Stimulated activated naive CD8-positive, alpha-beta T cell treated with anti-CD3 and anti-CD28 coated beads, Interleukin-15, amount 100 ng/mL, for 72 hours (primary cell): ENCODE measurements at places on chromosomes 11 and 22.

DNA sequence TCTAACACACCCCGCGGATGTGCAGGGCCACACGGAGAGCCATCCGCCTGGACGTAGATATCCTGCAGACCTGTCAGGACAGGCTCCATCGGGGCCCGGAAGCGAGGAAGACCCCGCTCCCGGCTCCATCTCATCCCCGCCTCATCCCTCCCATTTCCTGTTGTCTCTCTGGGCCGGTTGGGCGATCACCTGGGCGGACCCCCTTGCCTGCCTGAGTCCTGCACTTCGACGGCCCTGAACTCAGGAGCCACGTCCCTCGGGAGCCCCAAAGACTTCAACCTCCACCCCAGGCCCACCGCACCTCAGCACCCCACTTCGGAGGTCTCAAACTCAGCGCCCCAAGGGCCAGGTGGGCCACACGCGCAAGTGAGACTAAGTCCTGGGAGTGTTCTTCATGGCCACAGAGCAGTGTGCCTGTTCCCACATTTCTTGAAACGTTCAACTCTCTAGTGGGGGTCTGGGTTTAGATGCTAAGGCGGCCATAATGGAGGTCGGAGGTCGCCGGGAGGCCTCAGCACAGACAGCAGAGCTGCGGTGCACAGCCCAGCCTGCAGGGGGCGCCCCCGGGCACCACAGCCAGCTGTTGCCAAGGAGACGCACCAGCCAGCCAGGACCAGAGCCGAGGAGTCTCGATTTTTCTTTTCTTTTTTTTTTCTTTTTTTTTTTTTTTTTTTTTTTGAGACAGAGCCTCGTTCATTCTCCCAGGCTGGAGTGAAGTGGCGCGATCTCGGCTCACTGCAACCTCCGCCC lies 26.0 kb upstream of the FADD start:
- DNase-seq, result peak; percentile 46

DNA sequence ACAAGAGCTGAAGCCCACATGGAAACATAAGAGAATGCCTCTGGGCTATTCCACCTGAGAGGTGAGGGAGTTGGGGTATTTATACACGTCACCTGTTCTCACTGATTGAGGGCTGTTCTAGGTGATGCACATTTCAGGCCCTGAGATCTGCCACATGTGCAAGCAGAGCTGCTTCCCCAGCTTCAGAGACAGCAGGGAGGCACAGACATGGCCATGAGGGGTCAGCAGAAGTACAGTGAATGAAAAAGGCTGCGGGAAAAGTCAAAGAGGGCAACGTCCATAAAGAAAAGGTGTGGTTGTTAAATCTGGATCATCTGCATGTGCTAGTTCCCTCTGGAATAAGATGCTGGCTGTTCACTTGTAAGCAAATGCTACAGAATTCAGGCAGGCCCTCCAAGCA lies 75.4 kb downstream of the GAB4 start:
- no peak for DNase-seq

GRCh38 chr11:107785401-107785800 lies 73.2 kb downstream of the SLC35F2 start:
- peak; percentile 18 for DNase-seq

DNA sequence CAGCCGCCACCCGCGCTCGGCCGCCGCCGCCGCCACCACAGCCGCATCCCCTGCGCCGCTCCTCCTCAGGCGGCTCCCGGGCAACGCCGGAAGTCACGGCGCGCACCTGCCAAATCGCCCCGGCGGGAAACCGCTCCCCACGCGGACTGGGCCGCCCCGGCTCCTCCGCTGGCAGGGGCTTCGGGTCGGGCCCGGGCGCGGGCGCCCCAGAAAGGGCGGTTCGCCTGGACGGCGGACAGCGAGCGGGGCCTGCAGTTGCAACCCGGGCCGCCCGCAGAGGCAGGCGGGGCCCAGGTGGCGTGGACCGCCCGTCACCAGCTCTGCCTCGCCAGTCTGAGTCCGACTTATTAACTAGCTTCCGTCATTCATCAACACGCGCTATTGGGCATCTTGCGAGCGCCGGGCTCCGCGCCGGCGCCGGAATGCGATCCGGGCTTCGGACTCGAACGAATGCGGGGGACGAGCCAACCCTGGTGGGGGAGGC lies at the start of gene HIRA:
Gene HIRA, minus strand, starts transcription at position 85 of the 484 bp plus-strand sequence. CDS start 257 bp downstream, outside the sequence.
- peak; percentile 93 for DNase-seq

- DNase-seq, result no peak
These were observed 66.5 kb downstream of the FAM168A start for GRCh38 chr11:73531386-73531785.

DNA sequence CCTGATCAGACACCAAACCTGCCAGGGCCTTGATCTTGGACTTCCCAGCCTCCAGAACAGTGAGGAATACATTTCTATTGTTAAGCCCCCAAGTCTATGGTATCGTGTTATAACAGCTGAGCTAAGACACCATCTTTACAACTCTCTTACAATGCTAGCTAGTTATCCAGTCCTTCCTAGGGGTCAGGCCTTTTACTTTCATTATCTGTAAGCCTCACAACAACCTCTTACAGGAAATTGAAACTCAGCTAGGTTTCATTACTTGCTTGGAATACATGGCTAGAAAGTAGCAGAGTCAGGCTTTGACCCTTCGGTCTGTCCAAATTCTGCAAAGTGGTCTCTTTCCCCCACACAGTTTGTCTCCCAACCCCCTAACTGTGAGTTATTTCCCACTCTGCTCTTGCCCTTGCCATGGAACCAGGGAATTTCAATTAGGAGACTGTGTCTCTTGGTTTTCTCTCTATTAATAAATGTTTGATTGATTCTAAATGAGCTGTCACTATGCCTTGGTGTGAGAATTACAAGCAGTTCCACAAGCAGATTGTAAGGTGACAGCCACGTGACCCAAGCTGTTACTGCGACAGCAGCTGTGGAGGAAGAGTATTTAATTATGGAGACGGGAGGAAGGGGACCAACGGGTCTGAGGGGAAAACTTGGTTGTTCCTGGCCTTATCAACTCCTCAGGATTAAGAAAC lies 38.4 kb upstream of the CLMP start:
- DNase-seq, result no peak

DNA sequence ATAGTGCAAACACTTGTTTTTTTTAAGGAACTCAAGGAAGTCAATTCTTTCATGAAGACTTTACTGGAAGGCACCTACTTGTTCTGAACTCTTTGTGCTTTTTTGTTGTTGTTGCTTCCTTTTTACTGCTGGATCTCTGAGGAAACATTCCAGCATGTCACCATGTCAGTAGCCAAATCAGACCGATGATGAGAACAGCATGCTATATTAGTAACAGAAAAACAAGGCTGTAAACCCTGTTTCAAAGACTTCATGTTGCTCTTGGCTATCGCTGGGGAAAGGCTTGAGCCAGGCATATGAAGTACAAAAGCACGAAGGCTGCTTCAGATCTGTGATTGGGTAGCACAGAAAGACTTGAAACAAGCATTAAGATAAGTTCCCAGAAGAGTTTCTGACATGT lies 125.6 kb upstream of the SLC5A12 start:
- DNase-seq, result no peak

- DNase-seq, result peak; percentile 30
These were observed 8.6 kb upstream of the GTSE1 start for GRCh38 chr22:46287873-46288751.

DNA sequence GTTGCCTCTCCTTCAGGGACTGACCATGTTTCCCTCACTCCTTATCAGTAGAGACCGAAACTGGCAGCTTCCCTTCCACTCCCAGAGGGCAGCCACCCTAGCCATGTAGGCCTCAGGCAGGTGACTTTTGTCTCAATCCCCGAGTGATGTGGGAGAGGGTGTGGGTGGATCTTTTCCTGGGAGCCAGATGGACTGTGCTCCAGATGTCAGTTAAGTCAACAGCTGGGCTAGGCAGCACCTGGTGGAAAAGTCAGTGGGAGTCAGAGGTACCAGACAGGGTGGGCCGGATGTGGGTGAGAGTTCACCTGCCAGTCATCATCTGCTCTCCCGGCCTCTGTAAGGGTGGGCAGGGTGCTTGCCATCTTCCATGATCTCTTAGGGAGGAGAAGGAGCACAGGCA lies 1.9 kb downstream of the BANF1 start:
- DNase-seq, result no peak

DNA sequence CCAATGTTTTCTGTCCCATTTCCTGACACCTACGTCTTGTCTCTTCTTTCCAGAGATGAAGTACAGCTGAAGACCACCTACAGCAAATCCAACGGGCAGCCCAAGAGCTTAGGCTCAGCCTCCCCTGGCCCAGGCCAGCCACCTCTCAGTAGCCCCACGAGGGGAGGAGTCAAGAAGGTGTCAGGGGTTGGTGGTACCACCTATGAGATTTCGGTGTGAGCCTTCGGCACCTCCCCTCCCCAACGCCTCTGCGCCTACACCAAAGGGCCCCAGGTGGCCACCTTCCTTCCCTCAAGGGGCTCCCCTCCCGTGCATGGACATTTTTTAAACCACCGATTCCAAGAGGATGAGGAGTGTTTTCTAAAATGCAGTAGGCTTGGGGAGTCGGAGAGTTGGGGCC lies 12.2 kb downstream of the MED19 start:
- no peak for DNase-seq

DNA sequence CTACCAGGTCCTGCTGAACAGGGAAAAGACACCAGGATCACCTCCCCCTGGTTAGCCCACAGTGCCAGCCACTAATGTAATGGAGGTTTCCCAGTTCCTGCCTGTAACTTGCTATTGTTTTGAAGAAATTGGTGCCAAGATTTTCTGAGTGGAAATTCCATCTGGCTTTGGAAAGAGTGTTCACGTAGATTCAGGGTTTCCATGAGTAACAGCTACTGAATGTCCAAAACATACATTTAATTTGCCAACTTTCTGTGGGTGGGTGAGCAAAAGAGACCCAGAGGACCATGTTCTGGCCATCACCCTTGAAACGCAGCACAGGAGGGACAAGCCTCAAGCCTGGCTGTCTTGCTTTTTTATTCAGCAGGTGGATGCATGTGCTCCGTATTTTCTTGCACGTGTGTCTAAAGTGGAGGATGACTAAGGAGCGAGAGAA lies 8.8 kb upstream of the DKK3 start:
- no peak for DNase-seq

- no peak for DNase-seq
These were observed 395.6 kb downstream of the LARGE1 start for GRCh38 chr22:33524511-33525260.

DNA sequence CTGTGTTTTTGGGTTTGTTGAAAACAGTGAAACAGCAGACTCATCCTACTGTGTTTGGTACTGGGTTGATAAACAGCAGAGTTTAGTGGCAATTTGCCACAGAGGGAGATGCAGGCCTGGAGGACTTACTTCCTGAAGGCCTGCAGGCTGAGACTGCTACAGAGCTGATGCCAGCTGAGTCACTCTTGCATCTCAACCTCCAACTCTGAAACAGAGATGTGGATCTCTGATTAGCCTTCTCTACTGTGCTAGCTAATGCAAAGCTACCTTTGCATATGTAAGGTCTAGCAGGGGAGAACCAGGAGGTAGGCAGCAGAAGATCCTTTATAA lies 14.3 kb downstream of the ATP5MG start:
- no peak for DNase-seq

DNA sequence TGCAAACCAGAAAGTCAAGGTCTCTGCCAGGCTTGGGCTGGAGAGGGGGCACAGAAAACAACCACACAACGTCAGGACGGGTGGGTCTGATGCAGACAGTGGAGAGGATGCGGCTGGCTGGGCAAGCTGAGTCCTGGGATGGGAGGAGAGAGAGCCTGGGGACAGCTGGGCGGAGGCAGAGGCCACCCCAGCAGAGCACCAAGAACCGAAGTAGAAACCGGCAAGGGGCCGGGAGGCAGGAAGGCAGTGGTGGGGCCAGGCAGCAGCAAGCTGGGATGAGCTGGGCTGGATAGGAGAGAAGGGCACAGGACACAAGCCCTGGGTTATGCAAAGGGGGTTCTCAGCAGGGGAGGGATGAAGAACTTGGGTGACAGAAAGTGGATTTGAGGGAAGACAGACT lies 188.2 kb downstream of the SHANK2 start:
- no peak for DNase-seq

GRCh38 chr11:132358573-132358953 lies 988.1 kb downstream of the NTM start:
- DNase-seq, result no peak

GRCh38 chr11:7574491-7575130 lies 60.8 kb downstream of the PPFIBP2 start:
- DNase-seq, result no peak

GRCh38 chr11:126331286-126331685 lies 24.2 kb upstream of the ST3GAL4 start:
- no peak for DNase-seq

GRCh38 chr22:20424932-20425565 lies 12.6 kb downstream of the SCARF2 start:
- DNase-seq, result no peak

- no peak for DNase-seq
These were observed 125.6 kb upstream of the LMO1 start for GRCh38 chr11:8389029-8389996.

DNA sequence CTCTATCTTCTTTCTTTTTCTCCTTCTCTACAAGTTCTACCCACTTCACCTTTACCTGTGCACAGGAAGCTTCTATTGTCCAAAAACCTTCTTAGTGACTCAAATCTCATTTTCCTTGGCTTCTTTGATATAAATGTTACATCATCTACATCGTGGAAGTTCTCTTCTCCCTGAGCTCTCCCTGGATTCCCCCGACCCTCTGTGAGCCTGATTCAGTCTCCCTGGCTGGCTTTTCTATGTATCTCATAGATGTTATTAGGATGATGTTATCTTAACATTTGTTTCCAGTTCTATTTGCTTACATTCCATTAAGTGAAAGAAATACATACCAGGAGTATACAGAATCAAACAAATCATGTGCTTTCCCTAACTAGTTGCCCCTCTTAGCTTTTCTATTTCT lies 235.8 kb upstream of the PITPNB start:
- no peak for DNase-seq

DNA sequence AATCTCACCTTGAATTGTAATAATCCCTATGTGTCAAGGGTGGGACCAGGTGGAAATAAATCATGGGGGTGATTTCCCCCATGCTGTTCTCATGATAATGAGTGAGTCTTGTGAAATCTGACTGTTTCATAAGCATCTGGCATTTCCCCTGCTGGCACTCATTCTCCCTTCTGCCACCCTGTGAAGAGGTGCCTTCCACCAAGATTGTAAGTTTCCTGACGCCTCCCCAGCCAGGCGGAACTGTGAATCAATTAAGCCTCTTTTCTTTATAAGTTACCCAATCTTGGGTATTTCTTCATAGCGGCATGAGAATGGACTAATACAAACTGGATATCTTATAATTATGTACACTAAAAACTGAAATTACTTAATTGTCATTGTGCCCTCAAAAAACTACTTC lies 189.2 kb upstream of the API5 start:
- no peak for DNase-seq

- DNase-seq, result no peak
These were observed 28.7 kb upstream of the CTR9 start for GRCh38 chr11:10722307-10722706.

GRCh38 chr11:64924910-64925284 lies 408 bp downstream of the PPP2R5B start:
- no peak for DNase-seq
